Naive thymus-derived CD8-positive, alpha-beta T cell (primary cell): ENCODE measurements at places on chromosomes 6 and 20. TPM values are rescaled to one million over a fixed set of nuclear protein-coding genes. Genes with fewer than 3 reads are reported as not detected.
A peak's percentile ranks its signal among the peaks of the same experiment; 100 is the strongest.

- peak; percentile 12 for DNase-seq
These were observed 84.4 kb downstream of the CRYBG1 start for GRCh38 chr6:106444777-106445507.

DNA sequence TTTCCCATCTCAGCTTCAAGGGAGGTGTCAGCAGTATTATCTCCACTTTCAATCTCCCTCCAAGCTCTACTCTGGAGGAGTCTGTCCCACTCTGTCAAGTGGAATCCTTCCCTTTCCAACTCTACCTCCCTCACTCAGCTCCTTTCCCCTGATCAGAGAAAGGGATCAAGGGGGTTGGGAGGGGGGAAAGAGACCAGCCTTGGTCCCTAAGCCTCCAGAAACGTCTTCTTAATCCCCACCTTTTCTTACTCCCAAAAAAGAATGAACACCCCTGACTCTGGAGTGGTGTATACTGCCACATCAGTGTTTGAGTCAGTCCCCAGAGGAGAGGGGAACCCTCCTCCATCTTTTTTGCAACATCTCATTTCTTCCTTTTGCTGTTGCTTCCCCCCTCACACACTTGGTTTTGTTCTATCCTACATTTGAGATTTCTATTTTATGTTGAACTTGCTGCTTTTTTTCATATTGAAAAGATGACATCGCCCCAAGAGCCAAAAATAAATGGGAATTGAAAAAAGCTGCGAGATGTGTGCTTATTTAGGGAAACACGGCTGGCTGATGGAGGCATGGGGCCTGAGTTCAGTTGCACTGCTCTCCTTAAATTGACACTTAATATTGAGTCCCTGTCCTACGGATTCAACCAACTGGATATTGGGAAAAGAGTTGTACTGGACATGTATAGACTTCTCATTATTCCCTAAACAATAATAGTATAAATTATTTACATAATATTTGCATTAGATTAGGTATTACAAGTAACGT is 4.9 kb downstream of the TUBB start:
- DNase-seq, result no peak

DNA sequence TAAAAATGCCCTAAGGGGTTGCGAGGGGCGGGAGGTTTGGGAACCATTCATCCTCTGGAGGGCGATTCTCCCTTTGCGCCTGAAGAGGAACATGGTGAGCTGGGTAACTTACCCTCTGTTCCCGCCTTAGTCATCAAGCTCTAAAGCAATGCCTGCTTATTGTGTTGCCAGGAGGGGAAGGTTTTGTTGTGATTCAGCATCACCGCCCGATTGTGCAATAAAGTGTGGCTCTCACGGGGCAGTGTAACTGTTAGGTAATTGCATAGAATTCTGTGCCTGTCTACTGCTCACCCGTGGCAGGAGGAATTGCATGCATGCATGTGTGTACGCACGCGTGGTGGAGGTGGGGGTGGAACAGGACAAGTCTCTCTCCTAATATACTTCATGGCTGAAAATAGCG is 95.5 kb upstream of the AGPAT4 start:
- DNase-seq, result no peak

- peak; percentile 66 for DNase-seq
These were observed 52.8 kb downstream of the GTF2H5 start for GRCh38 chr6:158220786-158221442.

- no peak for DNase-seq
These were observed 28.5 kb upstream of the EMILIN3 start for GRCh38 chr20:41394931-41395666.

- no peak for DNase-seq
These were observed 60.3 kb downstream of the RSPO3 start for GRCh38 chr6:127178746-127179145.

DNA sequence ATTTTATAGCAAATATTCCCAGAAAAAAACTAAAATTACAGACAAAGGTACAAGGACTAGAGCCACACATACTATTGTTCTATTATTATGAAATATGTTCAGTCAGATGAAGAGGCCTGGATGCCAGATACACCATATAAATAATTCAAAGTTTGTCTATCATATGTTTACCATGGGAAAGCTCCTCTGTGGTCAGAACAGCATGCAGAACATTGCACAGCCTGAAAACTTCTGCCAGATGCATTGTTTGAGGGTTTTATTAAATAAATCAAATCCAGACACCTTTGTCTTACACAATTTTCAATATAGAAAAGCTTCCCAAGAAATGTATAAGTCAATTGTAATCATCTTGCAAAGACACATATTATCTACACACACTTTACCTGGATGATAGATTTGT is 35.0 kb upstream of the COL21A1 start:
- DNase-seq, result no peak

DNA sequence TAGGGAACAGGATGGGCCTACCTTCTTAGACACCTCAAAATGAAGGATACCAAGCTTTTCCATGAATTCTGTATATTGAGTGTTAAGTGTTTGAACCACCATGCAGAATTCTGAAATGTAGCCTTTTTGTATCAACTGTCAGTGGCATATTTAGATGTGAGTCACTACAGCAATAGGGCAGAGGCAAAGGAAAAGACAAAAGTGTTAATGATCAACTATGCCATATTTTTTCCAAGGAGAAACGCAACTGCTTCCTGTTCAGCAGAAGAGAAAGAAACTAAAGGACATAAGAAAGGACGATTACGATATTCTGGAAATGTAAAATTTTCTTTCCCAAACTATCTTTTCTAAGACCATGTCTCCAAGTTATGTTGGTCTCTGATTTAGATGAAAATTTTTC is 104.6 kb upstream of the RSPO3 start:
- DNase-seq, result no peak

DNA sequence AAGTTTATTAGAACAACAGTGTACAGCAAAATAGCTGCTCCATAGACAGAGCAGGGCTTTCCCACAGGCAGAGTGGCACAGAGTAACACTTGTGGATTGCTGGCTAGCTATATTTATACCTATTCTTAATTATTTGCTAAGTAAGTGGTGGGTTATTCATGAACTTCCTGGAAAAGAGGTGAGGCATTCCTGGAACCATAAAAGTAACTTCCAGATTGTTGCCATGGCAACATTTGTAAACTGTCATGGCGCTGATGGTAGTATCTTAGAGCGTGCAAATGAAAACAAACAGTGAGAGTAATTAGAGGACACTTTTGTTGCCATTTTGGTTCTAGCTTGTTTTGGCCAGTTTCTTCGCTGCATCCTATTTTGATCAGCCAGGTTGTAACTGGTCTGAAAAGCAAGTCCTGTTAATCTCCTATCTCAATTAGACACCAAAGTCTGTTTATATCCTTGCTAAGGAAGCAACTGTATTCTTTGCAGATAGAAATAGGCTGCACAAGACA is 23.9 kb downstream of the DEFB114 start:
- no peak for DNase-seq

GRCh38 chr6:142732790-142733189 is 212.2 kb downstream of the HIVEP2 start:
- no peak for DNase-seq

GRCh38 chr20:42886801-42887200 is 302.9 kb downstream of the PTPRT start:
- no peak for DNase-seq

GRCh38 chr20:905396-905961 is 10.7 kb downstream of the ANGPT4 start:
- DNase-seq, result no peak

DNA sequence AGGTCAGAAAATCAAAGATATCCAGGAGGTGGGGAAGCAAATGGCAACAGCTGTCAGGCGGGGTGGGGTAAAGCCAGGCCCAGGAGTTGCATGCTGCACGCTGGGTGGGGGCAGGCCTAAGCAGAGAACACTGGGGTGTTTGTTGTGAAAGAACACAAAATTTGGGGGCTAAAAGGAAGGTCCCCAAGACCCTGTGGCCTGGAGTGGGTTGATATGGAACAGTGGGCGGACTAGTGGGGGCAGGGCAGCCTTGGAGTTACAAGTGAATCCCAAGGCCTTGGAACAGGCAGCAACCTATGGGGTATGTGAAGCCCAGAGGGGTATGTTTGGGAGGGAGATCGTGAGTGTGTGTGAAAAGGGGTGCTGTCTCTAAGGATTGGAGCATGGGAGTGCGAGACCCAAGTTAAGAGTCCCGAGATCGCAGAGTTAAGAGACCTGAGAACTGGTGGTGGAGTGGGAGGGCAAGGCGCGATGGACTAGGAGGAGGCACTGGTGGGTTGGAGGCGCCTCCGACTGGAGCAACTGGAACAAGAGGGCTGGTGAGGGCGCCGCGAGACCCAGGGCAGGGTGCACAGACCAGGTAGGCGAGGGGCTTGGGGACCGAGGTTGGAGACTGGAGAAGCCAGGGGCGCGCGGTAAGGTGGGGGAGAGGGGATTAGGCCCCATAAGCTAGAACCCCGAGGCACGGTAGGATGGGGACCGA is 658 bp downstream of the CUL7 start:
- DNase-seq, result no peak

GRCh38 chr6:87139236-87139635 is 16.1 kb upstream of the ZNF292 start:
- peak; percentile 77 for DNase-seq

DNA sequence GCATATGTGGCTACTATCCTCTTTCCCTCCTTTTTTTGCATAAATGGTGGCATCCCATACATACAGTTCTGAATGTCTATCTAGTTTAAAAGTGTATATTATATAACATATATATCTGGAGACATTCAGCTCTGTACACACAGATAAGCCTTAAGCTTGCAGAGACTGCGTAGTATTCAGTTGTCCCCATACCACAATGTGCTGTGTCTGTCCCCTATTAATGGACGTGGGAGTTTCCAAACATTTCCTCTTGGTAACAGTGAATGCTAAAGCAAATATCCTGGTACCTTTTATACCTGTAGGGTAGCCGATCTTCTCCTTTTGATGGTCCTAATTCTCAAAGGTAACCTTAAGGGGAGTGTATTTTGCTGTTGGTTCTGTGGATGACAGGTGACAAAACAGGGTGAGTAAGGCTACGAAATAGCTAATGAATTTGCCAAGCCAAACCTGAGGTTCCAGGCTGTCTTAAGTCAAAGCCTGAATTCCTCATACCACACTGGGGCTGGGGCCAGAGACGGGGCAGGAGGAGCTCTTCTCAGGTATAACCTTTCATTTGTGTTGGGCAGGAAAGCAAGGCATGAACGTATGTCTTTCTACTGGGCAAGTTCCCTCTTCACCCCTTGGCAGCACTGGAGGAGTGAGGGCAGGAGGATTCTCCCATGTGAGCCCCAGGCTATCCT is 7.8 kb upstream of the C2 start:
- no peak for DNase-seq

- DNase-seq, result no peak
These were observed 72.2 kb downstream of the SASH1 start for GRCh38 chr6:148414836-148415235.

- DNase-seq, result no peak
These were observed at the start of gene SFTA2 for GRCh38 chr6:30931969-30932645. TSS of gene SFTA2 (minus strand) at chr6:30932170. CDS start at chr6:30932096, 74 bp downstream.

GRCh38 chr20:47475419-47476044 is 26.2 kb upstream of the NCOA3 start:
- DNase-seq, result no peak

GRCh38 chr6:27669295-27669623 is 196.4 kb upstream of the ZNF184 start:
- no peak for DNase-seq

DNA sequence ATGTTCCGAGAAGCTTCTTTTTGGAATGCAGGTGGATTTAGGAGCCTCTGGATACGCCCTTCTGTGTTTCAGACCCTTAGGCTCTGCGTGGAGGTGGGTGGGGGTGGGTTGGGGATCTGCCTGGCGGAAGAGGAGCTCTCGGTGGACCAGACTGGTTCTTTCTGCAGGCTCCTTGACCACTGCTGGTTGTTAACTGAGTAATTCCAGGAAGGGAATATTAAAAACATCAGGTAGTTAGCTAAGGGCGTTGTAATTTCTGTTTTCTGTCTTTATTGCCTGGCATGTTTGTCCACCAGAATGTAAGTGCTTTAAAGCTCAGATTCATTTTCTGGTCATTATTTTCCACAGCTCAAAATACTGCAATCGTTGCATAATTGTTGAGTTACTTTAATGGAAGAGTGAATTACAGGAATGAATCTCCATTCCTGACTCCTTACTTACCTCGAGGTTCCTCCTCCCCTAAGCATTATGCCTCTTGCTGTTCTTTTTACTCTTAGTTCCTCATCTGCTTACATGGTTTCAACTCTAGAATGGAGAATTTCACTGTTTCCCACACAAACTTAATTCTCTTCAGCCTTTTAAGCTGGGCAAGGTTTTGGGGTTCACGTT is 5.9 kb downstream of the CDYL start:
- DNase-seq, result no peak

Gene SLPI
- polyA plus RNA-seq, result not detected

Gene CD93
- polyA plus RNA-seq, result not detected

Gene PLA2G7
- polyA plus RNA-seq, result not detected

Gene FAM217A
- polyA plus RNA-seq, result 0.08 TPM

Gene VAPB
- polyA plus RNA-seq, result 34.1 TPM

Gene FBXO9
- 52.1 TPM for polyA plus RNA-seq

Gene FLRT3
- polyA plus RNA-seq, result not detected

Gene RAMACL
- 0.38 TPM for polyA plus RNA-seq

Gene AIF1
- 242 TPM for polyA plus RNA-seq

Gene LY6G5C
- 4.6 TPM for polyA plus RNA-seq
